OCI-M1 (cell line): ENCODE measurements at places on chromosomes 13 and 19.

DNA sequence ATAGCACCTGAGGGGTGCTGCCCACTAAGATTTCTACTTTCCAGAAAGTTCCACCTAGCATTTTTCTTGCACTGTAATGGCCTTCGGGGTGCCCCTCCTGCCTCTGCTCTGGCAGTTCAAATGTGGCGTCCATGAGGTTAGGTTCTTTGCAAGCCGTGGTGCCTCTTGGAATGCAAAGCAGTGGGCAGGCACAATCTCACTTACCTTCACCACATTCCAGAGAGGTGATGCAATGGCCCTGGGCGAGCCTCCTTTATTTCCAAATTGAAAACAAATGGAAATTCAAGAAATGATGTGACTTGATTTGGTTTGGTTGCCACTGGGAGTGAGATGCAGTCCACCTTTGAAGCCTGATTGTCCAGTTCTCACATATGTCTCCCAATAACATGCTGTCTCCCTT, 46.9 kb downstream of the FGF9 start:
- no peak for DNase-seq

GRCh38 chr13:32737111-32737571, 150.9 kb downstream of the PDS5B start:
- peak; percentile 56 for DNase-seq

- DNase-seq = peak; percentile 83
Measured at GRCh38 chr19:18322318-18322758, 538 bp downstream of the LSM4 start.

DNA sequence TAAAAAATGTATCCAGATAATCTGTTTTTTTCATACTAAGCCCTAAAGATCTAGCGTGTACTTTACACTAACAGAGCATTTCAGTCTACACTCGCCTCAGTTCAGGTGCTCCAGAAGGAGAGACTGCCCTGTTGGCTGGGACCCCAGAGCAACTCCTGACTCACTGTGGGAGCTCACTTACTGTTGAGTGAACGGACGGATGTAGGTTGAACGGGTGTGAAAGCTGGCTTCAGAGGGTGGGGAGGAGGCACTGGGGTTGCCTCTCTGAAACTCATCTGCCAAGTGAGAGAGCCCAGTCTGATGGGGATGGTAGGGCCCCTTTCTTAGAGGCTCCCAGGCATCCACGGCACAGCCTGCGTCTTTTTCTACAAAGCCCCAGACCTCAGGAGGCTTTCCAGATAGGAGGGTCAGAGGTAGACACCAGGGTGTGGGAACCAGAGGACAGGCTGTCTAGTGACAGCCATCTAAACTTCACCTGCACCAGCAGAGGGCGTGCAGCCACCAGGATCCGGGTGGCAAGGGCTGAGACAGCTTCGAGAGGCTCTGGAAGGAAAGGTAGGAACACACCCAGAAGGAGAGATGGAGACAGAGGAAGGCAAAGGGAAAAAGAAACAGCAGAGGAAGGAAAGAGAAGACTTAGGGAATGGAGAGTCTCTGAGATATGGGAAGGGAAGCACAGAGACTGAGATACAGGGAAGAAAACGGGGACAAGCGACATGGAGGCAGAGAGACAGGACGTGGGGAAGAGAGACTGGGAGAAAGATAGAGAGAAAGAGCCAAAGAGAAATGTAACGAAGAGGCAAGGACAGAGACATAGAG, 3.7 kb downstream of the KASH5 start:
- peak; percentile 88 for DNase-seq

DNA sequence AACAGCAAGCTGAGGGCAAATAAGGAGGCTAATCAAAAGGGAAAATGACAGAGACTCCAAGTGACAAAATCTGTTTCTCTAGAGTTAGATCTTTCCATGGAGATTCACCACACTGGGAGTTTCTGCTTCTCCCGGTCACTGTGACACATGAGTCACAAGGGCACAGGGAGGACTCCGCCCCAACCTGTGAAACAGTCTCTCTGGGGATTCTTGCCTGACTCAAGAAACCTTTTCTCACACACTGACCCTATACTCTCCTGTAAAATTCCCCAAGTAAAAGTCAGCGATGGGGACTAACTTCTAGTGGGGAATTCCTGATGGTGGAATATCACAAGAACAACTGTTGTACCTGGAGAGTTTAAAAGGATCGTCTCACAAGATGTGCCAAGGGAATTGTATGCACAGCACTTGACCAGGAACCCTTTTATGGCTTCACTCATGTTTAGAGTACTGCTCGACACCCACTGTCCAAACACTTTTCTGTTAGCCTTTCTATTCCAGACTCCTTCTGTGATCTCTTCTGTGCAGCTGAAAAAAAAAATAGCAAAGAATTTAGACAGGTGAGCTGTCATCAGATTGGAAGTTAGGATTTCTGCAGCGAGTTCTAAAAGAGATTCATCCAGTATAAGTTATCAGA, 46.8 kb upstream of the URAD start:
- DNase-seq = no peak

DNA sequence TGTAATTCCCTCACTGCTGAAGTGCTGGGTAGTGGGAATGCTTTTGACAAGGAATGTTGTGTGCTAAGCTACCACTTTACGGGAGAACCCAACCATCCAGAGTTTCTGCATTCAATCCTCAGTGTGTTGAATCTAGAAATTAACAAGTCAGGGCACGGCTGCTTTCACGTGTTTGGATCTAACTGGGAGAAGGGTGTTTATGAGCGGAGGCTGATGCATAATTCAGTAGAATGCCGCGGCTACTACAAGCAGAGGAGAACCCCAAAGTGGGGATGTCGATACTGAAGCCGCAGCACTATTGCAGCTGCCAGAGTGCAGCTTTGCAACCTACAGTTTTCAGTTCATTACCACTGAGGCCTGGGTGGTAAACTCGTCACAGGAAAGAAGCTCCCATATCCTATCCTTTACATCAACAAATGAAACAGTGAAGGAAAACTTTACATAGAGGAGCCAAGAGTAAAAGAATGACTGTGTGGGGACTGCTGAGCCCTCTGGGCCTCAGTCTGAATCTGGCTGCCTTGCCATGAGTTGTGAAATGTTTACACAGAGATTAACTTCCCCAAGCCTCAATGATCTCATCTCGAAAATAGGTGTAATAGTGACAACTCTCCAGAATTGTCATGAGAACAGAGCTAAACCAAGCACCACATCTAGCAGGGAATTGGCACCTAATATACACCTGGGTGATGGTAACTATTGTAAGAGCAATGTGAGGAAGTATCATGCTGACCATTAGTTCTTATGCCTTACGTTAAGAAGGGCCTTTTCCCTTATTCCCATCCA, 531.7 kb downstream of the MYO16 start:
- no peak for DNase-seq

DNA sequence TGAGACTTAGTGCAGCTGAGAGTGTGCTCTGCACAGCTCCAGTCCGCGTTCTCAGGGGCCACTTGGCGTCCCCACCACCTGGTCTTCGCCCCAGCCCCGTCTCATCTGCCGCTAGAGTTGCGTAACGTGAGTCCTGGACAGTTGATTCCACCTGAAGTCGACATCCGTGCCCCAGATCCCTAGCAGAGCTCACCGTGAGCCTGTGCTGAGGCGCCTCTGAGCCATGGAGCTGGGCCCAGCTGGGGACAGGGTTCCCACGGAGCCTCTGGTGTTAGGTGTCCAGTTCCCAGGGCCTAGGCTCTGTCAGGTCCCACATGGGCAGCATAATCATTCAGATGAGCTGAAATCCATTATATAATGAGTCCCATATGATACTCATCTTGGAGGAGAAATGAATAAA, 147.1 kb upstream of the SOX1 start:
- no peak for DNase-seq

DNA sequence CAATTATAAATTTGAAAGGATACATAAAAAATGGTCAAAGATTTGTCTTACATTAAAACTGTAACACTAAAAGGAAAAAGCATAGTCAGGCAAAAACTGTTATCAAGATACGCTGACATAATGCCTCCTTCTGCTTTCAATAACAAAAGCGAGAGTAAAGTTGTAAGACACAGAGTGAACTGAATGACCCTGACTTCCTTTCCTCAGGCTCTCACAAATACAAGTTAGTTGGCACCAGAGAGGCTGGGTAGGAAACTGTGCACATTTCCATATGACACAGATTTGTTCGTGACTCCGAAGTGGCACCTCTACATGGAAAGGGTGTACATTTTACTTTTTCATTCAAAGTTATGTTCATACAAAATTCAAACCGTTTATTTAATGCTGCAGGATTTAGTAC, 15.4 kb downstream of the FGF14 start:
- DNase-seq = no peak

DNA sequence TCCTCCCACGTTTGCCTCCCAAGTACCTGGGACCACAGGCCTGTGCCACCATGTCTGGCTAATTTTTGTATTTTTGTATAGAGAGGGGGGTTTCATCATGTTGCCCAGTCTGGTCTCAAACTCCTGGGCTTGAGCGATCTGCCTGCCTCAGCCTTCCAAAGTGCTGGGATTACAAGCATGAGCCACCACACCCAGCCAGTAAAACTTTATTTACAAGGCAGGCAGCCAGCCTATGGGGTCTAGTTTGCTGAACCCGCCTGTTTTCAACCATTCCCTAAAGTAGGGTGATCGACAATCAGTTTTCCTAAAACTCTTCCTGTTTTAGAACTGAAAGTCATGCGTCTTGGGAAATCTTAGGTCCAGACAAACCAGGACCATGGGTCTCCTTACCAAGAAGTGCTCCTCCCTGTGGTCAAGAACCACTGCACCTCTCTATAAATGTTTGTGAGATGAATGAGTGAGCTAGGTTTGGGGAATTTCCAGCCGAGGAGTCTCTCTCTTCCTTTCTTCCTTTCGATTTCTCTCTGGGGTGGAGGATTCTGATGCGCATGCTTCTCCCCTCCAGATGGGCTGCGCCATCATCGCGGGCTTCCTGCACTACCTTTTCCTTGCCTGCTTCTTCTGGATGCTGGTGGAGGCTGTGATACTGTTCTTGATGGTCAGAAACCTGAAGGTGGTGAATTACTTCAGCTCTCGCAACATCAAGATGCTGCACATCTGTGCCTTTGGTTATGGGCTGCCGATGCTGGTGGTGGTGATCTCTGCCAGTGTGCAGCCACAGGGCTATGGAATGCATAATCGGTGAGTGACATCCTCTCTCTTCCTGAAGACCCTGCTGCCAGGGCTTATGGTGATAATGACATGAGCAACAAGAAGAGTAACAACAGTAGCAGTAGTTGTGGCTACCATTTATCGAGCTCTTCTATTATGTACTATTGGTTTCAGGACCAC, 38.7 kb downstream of the ADGRE1 start:
- DNase-seq = peak; percentile 6

DNA sequence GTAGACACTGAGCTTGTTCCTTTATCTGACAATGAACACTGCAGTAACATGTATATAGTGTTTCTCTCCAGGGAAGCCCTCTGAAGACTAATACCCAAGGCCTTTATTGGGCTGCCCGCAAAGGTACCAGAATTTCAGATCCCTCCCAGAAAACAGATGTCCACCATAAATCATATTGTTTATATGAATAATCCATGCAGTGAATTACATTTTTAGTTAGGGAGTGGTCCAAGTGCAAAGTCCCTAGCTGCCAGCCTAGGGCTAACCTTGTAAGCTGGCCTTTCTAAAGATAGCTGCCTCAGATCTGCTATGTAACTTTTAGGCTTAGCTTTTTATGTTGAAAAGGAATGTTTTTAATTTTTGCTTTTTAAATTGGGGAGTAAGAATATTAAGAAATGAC, 44.7 kb downstream of the TDRD3 start:
- no peak for DNase-seq

GRCh38 chr13:20388184-20388583, 137.5 kb downstream of the CRYL1 start:
- DNase-seq = no peak

DNA sequence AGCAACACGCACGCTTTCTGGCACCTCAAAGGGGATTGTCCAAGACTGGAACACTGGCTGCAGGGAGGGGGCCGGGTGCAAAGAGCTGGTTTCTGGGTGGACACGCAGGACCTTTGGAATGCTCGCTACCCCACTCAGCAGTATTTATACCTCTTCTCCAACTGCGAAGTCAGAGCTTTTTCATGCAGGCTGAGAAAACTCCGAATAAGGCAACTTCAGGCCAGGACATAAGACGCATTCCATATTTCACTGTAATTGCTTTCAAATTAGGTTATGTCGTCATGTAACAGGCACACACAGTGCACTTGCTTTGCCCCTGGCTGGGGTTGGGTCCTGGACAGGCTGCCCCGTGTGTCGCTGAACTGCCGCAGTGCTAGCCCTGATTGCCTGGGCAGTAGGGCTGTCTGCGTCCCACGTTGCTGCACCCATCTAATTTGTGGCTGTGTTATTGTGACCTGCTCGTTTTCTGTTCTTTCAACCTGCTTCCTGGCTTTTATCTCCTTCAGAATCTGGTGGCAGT, 44.5 kb downstream of the ACTN4 start:
- no peak for DNase-seq

GRCh38 chr19:55540619-55541018, 3.7 kb upstream of the SBK2 start:
- no peak for DNase-seq

DNA sequence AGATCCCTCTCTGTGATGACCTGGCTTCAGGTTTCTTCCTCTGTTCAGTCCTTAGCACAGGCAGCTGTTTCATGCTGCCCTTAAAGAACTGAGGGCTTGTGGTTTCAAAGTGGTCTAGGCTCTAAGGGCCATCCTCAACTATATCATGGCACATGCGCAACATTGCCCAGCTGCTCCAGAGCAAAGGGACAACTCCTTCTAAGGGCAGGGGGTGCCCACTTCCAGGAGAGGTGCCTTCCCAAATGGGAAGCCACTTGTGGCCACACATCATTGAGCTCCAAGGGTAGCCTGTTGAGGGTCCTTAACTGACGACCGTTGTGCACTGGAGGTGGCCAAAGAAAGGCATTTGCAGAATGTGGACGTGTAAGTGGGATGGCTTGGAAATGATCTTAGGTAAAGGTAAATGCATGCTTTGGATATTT, 7.3 kb downstream of the GPR183 start:
- no peak for DNase-seq

GRCh38 chr13:86882835-86883234, 788.3 kb upstream of the SLITRK5 start:
- peak; percentile 98 for DNase-seq

DNA sequence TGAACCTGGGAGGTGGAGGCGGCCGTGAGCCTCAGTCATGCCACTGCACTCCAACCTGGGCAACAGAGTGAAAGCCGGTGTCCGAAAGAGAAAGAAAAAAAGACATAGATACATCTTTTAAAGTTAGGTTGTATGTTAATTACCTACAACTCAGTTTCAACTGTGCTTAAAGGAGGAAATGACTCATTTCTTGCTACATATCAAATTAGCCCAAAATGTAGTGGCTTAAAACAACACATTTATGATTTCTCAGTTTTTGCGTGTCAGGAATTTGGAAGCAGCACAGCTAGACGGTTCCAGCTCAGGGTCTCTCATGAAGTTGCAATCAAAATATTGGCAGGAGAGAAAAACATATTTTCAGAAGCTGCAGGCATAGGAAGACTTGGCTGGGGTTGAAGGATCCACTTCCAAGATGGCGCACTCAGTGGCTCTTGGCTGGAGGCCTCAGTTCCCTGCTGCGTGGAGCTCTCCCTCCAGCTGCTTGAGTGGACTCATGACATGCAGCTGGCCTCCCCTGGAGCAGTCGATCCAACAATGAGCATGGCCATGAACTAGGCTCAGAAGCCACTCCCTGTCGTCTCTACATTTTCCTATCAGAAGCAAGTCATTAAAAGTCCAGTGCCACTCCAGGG, 7.1 kb downstream of the LDLR start:
- DNase-seq = peak; percentile 46
